Ascending aorta (tissue), 2 donors: ENCODE measurements at places on chromosomes 1 and 21.
A peak's percentile ranks its signal among the peaks of the same experiment; 100 is the strongest.

DNA sequence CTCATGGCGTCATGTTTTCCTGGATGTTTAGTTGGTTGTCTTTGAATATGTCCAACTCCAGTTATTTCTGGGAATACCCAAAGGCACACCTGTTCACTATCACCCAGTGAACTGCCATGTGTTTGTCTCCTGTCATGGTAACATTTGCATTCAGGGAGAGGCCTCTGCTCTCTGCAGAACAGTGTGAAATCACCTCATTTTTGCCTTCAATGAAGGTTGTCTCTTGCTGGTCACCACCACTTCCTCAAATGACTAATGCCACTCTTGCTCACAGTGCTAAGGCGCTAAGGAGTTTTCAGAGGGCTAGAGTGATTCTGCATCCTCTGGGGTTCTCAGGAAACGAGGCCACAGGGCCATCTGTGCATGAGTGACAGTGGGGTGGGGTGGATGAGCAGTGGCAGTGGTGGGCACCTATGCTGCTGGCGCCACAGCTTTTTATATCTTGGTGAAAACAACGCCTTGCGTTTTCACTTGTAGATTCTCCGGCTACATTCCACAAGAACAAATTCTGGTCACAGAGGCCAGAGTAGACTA lies 60.0 kb upstream of the ATP5PO start:
- peak; percentile 69 for DNase-seq

DNA sequence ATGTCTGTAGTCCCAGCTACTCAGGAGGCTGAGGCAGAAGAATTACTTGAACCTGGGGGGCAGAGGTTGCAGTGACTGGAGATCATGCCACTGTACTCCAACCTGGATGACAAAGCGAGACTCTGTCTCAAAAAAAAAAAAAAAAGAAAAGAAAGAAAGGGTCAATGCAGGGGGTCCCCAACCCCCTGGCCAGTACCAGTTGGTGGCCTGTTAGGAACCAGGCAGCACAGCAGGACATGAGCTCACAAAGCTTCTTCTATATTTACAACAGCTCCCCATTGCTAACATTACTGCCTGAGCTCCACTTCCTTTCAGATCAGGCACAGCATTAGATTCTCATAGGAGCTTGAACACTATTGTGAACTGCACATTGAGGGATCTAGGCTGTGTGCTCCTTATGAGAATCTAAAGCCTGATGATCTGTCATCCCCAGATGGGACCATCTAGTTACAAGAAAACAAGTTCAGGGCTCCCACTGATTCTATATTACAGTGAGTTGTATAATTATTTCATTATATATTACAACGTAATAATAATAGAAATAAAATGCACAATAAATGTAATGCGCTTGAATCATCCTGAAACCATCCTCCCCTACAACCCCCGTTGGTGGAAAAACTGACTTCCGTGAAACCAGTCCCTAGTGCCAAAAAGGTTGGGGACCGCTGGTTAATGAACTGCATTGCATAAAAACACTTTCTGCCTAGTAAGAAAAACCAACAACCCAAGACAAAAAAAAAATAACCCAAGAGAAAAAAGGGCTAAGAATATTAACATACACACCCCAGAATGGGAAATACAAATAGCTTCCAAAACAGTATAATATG lies 2.8 kb downstream of the ZBTB8OS start:
- DNase-seq = peak; percentile 11

DNA sequence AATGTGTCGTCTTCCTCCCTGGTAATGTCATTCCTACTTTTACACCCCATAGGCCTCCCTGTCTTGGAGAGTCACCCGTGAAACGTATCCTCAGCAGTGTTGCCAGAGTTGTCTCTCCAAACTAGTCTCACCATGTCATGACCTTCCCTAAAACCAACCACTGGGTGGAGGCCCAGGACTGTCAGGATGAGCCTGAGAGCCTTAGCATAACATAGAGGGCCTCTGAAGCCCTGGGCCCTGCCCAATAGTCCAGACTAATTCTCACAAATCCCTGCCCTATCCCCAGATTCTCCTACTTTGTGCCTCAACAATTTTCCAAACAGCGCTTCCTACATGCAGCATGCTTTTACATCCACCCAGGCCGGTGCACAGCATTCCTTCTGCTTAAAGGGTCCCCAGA lies 29.3 kb upstream of the HSD3B1 start:
- no peak for DNase-seq

- DNase-seq = no peak
These were observed 234.7 kb downstream of the TTLL7 start for GRCh38 chr1:83764209-83764608.

DNA sequence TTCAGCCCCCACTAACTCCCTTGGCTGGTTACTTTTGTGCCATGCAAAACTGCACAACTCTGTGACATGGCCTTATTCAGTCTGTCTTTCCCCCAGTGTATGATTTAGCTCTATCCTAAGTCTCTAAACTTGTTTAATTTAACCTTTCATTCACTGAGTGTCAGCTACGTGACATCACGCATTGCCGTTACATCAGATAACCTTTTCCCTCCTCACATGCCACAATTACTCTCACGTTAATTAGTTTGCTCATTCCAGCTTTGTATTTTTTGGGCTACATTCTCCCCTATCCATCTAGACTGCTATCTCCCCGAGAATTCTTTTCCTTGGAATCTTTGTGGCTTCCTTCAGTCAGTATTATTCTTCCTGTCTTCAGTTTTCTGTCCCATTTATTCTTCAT lies 29.4 kb upstream of the TMCO2 start:
- DNase-seq = no peak

GRCh38 chr1:198042168-198042567 lies 114.6 kb upstream of the NEK7 start:
- no peak for DNase-seq

GRCh38 chr1:221886743-221887414 lies 145.0 kb upstream of the DUSP10 start:
- DNase-seq = peak; percentile 74

- no peak for DNase-seq
These were observed 488.4 kb upstream of the ADGRL2 start for GRCh38 chr1:81312272-81312754.

DNA sequence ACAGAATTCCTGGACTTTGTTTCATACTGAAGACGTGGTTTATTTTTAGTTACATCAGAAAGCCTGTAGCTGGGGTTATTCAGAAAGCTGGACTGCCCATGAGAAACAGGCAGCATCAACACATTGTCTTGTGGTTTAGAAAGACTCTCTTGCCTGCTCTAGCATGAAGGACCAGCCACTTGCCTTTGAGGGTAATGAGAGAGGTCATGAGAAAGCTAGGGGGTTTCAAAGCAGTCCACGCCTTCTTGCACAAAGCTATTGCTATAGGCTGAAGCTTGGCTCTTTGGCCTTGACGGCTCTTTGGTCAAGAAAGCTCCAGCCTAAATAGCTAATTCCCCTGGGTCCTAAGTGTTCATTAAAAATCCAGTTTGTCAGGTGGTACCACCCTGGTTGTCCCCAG lies 208.1 kb downstream of the PRDM2 start:
- no peak for DNase-seq

DNA sequence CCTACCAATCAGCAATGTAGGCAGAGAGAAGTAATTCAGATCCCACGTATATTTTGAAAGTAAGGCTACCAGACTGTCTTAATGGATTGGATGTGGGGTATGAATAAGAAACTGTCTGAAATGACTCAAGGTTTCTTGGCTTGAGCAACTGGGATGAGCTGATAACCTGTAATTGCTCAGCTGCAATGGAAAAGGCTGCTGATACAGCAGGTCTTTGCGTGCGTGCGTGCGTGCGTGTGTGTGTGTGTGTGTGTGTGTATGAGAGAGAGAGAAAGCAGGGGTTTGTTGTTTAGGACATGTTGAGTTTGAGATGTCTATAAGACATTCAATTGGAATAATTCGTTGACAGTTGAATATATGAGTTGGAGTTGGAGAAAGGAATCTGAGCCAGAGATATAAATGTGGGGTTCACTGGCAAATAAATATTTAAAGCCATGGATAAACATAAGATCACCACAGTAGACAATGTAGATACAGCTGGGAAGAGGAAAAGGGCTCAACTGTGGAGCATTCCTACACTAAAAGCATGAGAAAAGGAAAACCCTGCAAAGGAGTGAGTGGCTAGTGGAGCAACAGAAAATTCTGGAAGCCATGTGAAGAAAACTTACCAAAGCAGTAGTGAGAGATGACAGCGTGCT lies 72.9 kb downstream of the UCHL5 start:
- DNase-seq = no peak

GRCh38 chr1:209621741-209622655 lies 30.2 kb downstream of the LAMB3 start:
- no peak for DNase-seq

- no peak for DNase-seq
These were observed 84.1 kb downstream of the TM2D1 start for GRCh38 chr1:61640531-61641530.

DNA sequence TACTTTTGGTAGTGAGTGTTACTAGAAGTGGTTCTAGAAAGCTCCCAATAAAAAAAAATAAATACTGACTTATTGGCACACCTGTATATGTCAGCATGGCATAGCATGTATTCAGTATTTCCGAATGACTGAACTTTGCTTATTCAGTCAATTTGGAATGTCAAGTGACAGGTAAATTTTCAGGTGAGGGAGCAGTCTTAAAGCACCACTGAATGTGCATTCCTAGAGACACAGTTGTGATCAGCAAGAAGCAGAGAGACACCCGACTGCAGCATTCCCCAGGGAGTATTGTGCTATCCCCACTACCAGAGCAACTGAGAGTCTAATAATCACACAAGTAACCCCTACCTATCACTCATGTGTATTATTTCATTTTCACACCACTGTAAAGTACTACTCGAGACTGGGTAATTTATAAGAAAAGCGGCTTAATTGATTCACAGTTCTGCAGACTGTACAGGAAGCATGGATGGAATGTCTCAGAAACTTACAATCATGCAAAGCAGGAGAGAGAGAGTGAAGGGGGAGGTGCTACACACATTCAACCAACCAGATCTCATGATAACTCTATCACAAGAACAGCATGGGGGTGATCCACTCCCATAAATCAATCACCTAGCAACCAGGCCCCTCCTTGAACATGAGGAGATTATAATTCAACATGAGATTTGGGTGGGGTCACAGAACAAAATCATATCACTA lies 201.5 kb downstream of the TBX15 start:
- no peak for DNase-seq

DNA sequence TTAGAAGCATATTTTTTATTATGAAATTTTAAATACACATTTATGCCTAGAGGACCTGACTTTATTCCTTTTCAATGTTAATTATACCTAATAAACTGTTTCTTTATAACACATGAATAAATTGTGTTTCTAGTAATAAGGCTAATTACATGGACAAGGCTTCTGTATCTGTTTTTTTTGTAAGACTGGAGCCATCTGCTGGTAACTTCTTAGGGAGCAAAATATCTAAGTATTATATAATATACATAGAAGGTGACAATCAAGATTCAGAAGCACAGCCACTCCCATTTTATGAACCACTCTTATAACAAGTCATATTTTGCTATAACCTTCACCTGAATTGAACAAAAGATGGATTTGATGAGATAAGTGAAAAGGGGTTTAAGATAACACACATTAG lies 84.2 kb downstream of the LBR start:
- no peak for DNase-seq

DNA sequence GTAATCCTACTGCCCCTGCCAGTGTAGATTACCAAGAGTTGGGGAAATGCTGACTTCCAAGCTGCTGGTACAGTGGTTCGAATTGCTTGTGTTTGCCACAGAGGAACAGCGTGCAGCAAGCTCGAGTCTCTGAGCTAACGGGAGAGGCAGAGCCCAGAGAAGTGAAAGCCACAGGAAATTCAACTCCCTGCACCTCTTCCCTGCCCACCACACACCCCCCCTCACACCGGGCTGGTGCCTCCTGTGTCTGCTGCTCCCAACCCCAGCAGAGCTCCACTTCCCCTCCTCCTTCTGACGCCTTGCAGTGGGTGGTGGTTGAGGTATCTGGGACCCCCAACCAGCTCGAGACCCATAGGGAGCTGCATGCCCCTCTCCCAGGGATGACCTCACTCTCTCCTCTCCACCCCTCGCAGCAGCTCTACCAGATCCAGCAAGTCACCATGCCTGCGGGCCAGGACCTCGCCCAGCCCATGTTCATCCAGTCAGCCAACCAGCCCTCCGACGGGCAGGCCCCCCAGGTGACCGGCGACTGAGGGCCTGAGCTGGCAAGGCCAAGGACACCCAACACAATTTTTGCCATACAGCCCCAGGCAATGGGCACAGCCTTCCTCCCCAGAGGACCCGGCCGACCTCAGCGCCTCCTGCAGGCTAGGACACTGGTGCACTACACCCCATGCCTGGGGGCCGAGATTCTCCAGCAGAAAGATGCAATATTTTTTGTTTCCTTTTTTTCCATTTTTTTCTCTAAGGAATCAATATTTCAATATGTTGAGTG lies 13.1 kb upstream of the KCNQ4 start:
- DNase-seq = no peak

- no peak for DNase-seq
These were observed 284.6 kb downstream of the DNM3 start for GRCh38 chr1:172125812-172126430.

DNA sequence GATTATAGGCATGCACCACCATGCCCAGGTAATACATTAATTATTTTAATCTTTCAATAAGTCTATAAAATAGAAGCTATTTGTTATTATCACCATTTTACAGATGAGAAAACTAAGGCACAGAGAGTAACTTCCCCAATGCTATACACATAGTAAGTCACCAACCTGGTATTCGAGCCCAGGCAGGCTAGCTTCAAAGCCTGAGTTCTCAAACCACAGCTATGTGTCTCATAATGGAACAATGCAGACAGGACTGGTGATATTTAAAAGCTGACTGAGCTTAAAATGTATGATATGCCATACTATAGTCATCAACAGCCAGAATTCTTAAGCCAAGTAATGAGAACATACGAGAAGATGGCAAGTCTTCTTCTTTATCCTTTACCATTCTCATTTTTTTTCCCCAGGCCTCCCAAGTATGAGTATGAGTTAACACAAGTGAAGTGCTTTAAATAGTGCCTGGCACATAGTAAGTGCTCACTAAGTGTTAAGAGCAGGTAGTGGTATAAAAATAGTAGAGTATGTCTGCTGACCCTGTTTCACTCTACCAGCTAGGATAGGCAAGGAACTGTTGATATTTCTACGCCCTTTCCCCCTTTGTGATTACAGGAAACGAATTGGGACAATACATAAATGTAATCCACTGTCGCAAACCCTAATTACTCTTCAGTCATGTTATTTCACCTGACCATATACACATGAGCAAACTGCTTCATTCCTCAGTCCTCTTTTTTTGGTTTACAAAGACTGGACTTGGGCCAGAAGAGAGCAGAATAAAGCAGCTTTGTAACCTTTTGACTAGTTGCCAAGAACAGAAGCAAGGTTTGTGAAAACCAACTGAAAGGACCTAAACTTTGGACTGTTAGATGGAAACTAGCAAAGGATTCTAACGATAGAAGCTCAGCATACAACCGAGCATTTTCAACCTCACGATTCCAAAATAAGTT lies 9.5 kb downstream of the EYA3 start:
- no peak for DNase-seq

DNA sequence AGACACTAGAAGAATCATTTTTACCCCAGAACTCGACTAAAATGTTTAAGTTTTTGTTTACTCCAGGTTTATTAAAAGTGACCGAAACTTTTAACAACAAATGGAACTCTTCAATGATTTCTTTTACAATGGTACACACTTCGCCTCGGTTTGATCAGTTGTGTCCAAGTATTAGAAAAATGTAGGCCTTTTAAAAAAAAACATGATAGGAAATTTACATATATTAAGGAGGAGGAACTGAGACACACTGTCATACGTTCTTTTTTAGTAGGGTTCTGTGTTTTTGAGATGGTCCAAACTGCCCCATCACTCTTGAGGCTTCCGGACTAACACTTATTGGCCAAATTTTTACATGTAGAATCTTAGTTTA lies 1.3 kb downstream of the PRDM2 start:
- no peak for DNase-seq
